Panc1 (cell line): ENCODE measurements at places on chromosomes 1 and 21. TPM values are rescaled to one million over a fixed set of nuclear protein-coding genes. Genes with fewer than 3 reads are reported as not detected.
A peak's percentile ranks its signal among the peaks of the same experiment; 100 is the strongest.

DNA sequence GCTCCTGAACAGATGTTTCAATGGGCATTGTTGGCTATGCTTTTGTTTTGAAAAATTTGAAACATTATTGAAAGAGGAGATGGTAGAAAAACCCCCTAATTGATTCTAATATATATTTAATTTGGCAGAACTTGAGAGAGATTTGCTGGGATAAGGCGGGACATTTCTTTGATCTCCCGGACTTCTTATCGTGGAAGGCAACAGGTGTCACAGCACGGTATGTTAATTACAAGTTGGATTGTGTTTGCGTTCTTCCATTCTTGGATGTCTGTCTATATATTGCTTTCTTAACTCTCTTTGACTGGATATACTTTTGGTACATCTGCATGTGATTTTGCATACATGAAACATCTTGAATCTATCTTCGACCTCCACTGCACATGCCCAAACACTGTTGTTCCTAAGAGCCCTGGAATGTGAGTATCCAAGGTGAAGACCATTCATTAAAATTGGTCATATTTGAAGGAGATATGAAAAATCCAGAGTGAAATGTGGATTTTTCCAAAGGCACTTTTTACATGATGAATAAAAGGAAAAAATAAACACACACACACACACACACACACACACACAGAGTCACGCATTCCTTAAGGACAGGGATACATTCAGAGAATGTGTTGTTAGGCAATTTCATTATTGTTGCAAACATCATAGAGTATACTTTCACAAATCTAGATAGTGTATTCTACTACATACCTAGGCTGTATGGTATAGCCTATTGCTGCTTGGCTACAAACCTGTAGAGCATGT is 81.9 kb downstream of the FGGY start:
- H3K27me3 ChIP-seq, result no peaks in the 10 kb centered on the region
- no peak overlapping the region for H3K4me3 ChIP-seq
- no peaks in the 10 kb centered on the region for H3K36me3 ChIP-seq

Gene NTNG1
- 0.13 TPM for total RNA-seq

DNA sequence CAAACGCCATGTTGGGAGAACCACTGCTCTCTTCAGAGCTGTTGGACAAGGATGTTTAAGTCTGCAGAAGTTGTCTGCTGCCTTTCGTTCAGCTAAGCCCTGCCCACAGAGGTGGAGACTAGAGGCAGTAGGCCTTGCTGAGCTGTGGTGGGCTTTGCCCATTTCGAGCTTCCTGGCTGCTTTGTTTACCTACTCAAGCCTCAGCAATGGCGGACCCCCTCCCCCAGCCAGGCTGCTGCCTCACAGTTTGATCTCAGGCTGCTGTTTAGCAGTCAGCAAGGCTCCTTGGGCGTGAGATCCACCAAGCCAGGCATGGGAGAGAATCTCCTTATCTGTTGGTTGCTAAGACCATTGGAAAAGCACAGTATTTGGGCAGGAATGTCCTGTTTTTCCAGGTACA is 74.8 kb downstream of the WDR3 start:
- no peaks in the 10 kb centered on the region for H3K27me3 ChIP-seq
- H3K4me1 ChIP-seq, result no peaks in the 10 kb centered on the region
- no peak overlapping the region for H3K27ac ChIP-seq

Gene KCNQ4
- 2.6 TPM for total RNA-seq

Gene MPL
- not detected for total RNA-seq

DNA sequence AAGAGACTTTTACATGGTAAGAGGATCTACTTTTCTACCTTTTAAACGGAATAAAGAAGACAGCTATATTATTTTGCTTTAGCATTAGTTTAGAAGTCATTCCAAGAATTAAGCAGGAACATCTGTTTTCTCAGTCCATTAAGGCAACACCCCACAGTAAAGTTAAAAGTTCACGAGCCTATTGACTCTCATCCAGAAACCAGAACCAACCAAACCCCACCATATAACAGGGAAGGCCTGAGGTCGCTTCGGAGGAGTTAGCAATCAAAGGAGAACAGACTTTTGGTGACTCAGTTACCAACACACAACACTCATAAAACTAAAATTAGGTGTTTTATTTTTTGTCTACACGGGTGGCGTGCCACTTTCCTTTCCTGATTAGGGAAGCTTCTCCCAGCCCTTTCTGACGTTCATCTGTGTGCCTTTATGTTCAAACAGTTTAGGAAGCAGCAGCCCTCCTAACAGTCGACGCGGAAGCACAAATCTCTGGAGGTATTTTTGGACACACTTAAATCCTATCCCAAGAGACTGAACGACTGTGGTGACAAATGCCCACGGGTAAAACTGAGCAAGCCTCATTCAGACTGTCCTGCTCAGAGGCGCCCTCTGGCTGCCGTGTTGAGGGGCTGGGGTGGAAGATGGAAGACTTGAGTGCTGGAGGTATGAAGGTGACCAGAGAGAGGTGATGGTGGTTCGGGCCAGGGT is 8.6 kb upstream of the PLA2G2C start:
- no peaks in the 10 kb centered on the region for H3K36me3 ChIP-seq
- peaks cover 20% of the 10 kb centered on the region for H3K27me3 ChIP-seq
- no peak overlapping the region for H3K4me3 ChIP-seq
- no peak overlapping the region for H3K27ac ChIP-seq
- peak; percentile 35 for DNase-seq
- H3K4me1 ChIP-seq, result no peaks in the 10 kb centered on the region

DNA sequence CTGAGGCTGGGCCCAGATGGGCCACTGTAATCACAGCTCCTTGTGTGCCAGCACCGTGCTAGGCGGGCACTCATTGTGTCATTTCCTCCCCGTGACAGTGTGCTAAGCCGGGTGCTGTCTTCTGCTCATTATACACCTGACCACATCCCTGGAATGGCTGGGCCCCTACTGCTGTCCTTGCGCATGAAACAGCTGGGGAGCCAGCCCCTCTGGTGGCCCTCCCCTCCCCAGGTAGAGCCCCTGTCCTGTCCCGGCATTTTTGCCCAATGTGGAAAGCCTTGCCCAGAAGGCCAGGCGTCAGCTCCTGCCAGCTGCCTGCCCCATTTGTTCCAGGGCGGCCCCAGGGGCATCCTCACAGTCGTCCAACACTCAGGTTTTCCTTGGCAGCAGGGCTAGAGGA is 107.4 kb upstream of the CASZ1 start:
- H3K36me3 ChIP-seq, result no peaks in the 10 kb centered on the region
- H3K27me3 ChIP-seq, result no peaks in the 10 kb centered on the region
- no peak overlapping the region for H3K27ac ChIP-seq
- peaks cover 17% of the 10 kb centered on the region for H3K4me1 ChIP-seq
- H3K4me3 ChIP-seq, result no peak overlapping the region
- no peak for DNase-seq
